Lung microvascular endothelial cell (primary cell): ENCODE measurements at places on chromosomes 11 and 22.

DNA sequence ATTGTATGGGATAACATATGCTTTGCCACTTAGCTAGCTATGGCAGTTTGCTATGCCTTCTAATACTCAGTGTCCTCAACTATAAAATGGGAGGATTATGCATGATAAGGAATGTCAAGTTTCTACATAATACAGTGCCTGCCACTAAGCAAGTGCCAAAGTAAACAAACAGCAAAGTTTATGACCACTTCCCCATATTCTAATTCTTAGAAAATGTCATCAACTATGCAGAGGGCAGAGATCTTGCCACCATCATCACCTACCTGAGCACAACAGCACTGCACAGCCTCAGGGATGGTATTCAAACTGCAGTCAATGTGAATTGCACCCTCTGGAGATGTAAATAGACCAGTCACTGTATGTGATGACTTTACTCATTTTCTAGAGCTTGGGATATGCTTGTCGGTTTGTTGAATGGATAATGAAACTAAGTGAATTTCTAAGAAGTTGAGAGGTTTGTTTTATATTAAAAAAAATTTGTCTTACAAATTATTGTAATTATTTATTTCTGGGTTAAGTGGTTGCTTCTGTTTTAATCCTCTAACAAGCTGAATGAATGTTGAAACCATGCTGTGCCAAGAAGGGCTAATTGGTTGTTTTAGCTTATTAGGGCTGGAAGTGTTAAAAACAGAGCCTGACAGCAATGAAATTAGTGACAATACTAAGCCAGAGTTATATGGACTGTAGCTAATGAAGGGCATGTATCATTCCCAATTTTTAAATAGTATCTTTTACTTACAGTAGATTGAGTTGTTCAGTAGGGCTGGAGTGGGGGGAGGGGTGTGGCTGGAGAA is 398.4 kb downstream of the CNTN5 start:
- DNase-seq, result no peak

DNA sequence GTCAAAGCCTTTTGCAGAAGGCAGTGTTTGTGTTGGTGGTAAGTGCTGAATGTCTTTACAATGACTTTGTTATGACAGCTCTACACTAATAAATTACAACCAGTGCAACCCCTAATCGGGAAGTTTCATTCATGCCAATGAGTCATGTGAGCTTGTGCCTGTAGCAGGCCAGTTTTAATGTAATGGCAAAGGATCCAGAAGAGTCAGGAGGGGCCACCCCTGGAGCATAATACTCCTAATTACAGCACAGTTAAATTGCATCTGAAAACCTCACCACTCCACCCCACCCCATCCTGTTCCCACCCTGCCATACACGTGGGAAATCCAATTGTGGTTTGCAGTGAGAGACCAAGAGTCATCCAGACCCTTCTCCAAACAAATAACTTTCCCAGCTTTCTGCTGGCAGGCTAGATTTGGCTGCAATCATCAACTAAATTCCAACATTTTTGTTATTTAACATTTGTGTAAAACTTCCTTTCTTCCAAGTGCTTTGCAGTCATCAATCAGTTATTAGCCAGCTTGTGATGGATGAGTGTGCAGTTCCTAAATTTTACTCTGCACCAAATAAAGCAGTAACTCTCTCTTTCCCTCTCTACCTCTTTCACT is 277.3 kb upstream of the FAT3 start:
- no peak for DNase-seq

GRCh38 chr11:33582636-33583325 is 117.8 kb downstream of the C11orf91 start:
- no peak for DNase-seq

DNA sequence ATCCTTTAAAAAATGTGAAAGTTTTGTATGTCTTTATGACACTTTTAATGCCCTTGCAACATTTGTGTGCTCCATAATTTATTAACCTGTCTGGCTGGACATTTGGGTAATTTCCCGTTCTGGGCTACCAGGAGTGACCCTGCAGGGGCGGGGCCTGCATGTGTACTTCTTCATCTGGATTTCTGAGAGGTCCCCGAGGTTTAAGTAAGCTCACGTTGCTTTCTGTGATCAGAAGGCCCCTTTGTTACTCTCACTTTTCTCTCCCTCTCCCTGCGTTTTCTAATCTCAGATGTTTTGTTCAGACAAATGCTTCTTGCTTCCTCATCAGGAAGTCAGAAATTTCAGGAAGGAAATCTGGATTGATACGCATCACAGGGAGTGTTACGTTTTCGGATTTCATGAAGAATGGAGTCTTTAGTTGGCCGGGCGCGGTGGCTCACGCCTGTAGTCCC is 78.9 kb upstream of the CRYBB3 start:
- DNase-seq, result peak; percentile 63

- DNase-seq, result peak; percentile 72
Observed at GRCh38 chr22:35766654-35767580, 49.2 kb downstream of the APOL5 start.
